ENCODE measurements at places on chromosomes 7 and 10. TPM values are rescaled to one million over a fixed set of nuclear protein-coding genes. Genes with fewer than 3 reads are reported as not detected.

GRCh38 chr10:109701633-109702215 lies 221.6 kb downstream of the XPNPEP1 start:
- no peak for DNase-seq

The DEPP1 gene
- total RNA-seq = 16.6 TPM

- no peak for DNase-seq
Measured at GRCh38 chr7:157673573-157673972, 336.8 kb downstream of the DNAJB6 start.

GRCh38 chr10:24901686-24902399 lies 50.6 kb downstream of the PRTFDC1 start:
- no peak for DNase-seq

- no peak for DNase-seq
Measured at GRCh38 chr7:136353287-136353686, 376.1 kb upstream of the MTPN start.

- DNase-seq = no peak
Measured at GRCh38 chr7:22884911-22885788, 62.5 kb upstream of the TOMM7 start.

GRCh38 chr7:120441850-120442249 lies 168.9 kb downstream of the KCND2 start:
- DNase-seq = no peak

The GSTO2 gene
- 9.6 TPM for total RNA-seq
